ENCODE measurements at places on chromosomes 5 and 9. TPM values are rescaled to one million over a fixed set of nuclear protein-coding genes. Genes with fewer than 3 reads are reported as not detected.

DNA sequence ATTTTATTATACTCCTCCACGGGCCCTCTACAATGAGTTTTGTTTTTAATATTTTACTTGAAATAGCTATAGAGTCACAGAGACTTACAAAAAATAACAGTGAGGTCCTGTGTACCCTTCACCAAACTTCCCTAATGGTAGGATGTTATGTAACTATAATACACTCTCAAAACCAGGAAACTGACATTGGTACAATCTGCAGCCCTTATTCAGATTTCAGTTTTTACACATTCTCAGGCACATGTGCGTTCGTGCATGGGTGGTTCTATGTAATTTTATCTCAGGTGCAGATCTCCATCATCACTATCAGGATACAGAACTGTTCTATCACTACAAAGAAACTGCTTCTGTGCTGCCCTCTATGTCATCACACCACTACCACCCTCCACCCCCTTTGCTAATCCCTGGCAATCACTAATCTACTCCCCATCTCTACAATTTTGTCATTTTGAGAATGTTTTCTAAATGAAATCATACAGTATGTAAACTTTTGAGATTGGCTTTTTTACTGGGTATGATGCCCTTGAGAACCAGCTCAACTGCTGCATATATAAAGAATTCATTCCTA lies 16.4 kb downstream of the RAB14 start:
- H3K27ac ChIP-seq = no peak overlapping the region
- H3K4me3 ChIP-seq = no peak overlapping the region
- peaks cover 47% of the 10 kb centered on the region for H3K4me1 ChIP-seq

The CYSRT1 gene
- total RNA-seq = 0.41 TPM

- DNase-seq = no peak
- H3K36me3 ChIP-seq = peaks cover 4% of the 10 kb centered on the region
- no peaks in the 10 kb centered on the region for H3K4me1 ChIP-seq
- H3K4me3 ChIP-seq = no peak overlapping the region
Measured at GRCh38 chr9:85599540-85600105, 142.1 kb downstream of the AGTPBP1 start.

- H3K36me3 ChIP-seq = no peaks in the 10 kb centered on the region
- H3K4me1 ChIP-seq = peaks cover 3% of the 10 kb centered on the region
- no peak for DNase-seq
Measured at GRCh38 chr9:10268531-10269485, 344.0 kb downstream of the PTPRD start.

GRCh38 chr9:128722380-128723351 lies 1.3 kb downstream of the ZDHHC12 start:
- no peak overlapping the region for H3K27ac ChIP-seq
- no peaks in the 10 kb centered on the region for H3K4me1 ChIP-seq

DNA sequence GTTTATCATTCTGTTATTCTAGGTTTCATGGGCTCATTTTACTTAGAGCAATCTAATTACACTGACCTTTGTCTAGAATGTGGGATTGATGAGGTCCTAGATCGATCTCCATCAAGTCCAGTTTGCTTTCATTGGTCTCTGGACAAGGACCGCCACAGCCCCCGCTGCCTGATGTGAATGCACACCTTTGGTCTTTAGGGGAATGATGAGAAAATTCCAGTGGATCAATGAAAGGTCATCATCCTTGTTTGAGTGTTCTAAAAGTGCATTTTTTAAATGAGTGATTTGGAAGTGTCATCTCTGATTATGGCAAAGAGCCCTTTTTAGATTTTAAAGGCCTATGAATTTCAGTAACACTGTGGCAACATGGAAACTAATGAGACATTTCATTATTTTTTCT lies 2.2 kb upstream of the ANKH start:
- no peak overlapping the region for H3K27ac ChIP-seq
- no peaks in the 10 kb centered on the region for H3K27me3 ChIP-seq
- H3K4me3 ChIP-seq = no peak overlapping the region
- no peak for DNase-seq
- H3K4me1 ChIP-seq = peaks cover 23% of the 10 kb centered on the region
- no peaks in the 10 kb centered on the region for H3K36me3 ChIP-seq

DNA sequence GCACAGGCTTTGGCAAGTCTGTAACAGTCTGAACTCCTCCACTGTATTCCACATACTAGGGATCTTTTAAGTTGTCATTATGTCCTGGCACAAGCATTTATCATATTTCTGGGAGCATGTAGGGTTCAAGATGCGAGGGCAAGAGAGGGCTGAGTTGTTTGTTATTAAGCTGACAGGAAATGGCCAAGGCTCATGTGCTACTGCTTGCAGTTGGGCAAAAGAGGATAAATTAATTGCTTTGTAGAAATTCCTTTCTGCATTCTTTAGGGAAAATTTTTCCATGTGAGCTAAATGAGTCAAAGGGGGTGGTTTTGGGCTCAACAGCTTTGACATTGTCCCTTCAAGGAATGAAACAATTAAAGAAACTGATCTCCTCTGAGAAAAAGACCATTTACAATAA lies 35.4 kb downstream of the DOCK8 start:
- peaks cover 3% of the 10 kb centered on the region for H3K4me1 ChIP-seq
- no peak overlapping the region for H3K4me3 ChIP-seq
- no peak for DNase-seq
- H3K27me3 ChIP-seq = no peaks in the 10 kb centered on the region
- H3K27ac ChIP-seq = no peak overlapping the region

DNA sequence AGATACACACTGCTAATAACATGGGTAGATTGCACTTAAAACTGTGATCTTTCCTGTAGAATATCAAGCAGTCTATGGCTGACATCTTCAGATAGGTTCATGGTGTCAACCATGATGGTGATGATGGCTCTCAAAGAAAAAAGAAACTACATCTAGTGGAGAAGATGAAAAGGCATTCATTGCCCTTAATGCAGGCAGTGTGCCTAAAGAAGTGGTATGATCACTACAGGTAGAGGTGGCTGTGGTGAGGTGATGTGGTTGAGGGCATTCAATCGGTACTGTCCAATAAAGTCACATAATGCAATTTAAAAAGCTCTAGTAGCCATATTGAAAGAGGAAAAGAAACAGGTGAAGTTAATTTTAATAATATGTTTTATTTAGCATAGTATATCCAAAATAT lies 3.1 kb upstream of the IFNB1 start:
- no peak for DNase-seq
- H3K36me3 ChIP-seq = no peaks in the 10 kb centered on the region
- no peak overlapping the region for H3K27ac ChIP-seq
- H3K4me3 ChIP-seq = no peak overlapping the region
- H3K4me1 ChIP-seq = no peaks in the 10 kb centered on the region

The TMEFF1 gene
- 0.64 TPM for total RNA-seq

GRCh38 chr5:133873449-133873848 lies 95.0 kb downstream of the C5orf15 start:
- DNase-seq = no peak
- H3K27me3 ChIP-seq = no peaks in the 10 kb centered on the region
- no peak overlapping the region for H3K4me3 ChIP-seq

DNA sequence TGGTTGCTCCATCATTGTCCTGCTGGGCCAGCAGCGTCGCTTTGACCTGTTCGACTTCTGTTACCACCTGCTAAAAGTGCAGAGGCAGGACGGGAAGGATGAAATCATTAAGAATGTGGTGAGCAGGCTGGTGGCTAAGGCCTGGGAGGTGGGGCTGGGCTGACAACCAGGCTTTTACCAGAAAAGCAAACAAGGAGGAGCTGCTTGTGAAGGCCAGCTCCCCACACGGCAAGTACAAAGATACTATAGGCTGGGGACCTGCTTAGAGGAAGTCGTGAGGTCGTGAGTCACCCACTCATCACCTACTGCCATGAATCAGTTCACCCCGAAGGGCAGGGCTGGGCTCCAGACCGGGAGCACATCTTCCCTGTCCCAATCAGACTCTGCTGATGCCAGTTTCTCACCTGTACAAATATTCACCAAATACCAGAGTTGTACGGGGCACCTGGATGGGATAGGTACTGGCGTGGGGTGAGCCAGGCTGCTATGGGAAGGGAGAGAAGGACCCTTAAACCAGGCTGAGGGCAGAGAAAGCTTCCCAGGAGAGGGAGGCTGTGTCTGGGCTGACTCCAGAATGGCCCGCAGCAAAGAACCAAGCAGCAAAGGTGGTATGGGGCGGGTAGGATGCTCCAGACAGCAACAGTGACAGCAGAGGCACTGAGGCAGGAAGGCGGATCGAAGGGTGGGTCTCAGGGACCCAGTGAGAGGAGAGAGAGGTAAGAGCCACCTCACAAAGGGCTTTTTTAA lies 69.3 kb upstream of the NIPAL4 start:
- no peak overlapping the region for H3K4me3 ChIP-seq
- H3K27ac ChIP-seq = no peak overlapping the region
- DNase-seq = peak; percentile 67
- H3K36me3 ChIP-seq = no peaks in the 10 kb centered on the region
- H3K27me3 ChIP-seq = no peaks in the 10 kb centered on the region

The RAI14 gene
- 79.6 TPM for total RNA-seq

The IFNB1 gene
- total RNA-seq = not detected

GRCh38 chr9:4857163-4857810 lies 64.5 kb downstream of the RCL1 start:
- H3K36me3 ChIP-seq = peaks cover 33% of the 10 kb centered on the region
- H3K4me1 ChIP-seq = no peaks in the 10 kb centered on the region
- no peak overlapping the region for H3K4me3 ChIP-seq
- no peak for DNase-seq
- H3K27ac ChIP-seq = no peak overlapping the region
- no peaks in the 10 kb centered on the region for H3K27me3 ChIP-seq

The IFNA21 gene
- total RNA-seq = not detected

DNA sequence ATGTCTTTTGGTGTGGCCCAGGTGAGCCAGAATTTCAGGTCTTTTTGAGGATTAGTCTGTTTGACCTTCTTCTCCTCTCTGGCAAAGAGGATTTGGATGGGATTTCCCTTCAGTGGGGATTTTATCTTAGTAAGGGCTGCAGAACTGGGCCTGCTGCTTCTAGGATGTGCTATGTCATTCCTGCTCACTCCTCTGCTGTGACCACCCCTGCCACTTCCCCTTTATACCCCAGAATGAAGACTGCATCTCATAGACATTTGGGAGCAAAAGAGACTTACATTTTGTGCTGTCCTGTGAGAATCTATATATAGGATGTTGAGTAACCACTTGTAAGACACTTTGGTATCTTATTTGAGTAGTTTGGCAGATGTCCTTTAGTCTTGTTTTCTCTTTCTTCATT lies 76.2 kb downstream of the ARHGAP26 start:
- DNase-seq = no peak
- H3K4me3 ChIP-seq = no peak overlapping the region
- H3K27me3 ChIP-seq = no peaks in the 10 kb centered on the region
- H3K27ac ChIP-seq = no peak overlapping the region
- no peaks in the 10 kb centered on the region for H3K36me3 ChIP-seq

DNA sequence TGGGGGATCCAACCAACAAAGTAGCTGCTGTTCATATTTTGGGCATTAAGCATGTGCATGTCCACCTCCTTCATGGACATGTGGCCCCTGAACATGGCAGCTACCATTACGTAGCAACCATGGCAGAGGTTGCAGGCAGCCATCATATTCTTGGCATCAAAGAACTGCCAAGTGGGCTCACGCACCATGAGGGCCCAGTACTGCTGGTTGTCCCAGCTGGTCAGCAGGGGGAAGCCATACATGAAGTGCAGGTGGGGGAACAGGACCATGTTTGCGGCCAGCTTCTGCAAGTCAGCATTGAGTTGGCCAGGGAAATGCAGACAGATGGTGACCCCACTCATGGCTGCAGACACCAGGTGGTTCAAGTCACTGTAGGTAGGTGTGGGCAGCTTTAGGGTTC lies 9.5 kb downstream of the MTAP start:
- DNase-seq = no peak
- H3K27ac ChIP-seq = no peak overlapping the region
- peaks cover 11% of the 10 kb centered on the region for H3K4me1 ChIP-seq
- H3K4me3 ChIP-seq = no peak overlapping the region

The PIP5KL1 gene
- total RNA-seq = 3.5 TPM

The ADAMTS12 gene
- total RNA-seq = 11.2 TPM

DNA sequence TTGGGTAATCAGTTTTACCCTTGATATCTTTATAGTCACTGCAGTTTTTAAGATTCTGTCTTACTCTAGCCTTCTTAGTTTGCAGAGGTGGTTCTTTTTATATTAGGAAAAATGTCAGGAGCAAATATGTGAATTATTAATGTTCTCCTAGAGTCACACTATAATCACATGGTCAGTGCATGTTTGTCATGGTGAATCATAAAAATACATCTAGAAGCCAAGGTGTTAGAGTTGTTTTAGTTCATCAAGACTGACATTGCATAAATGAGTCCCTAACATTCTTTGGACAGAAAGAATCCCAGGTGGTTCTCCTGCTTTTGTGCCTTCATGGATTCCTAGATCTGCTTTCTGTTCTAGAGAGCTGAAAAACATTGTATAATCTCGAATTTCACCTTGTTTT lies 22.9 kb downstream of the ATG10 start:
- no peak overlapping the region for H3K27ac ChIP-seq
- no peaks in the 10 kb centered on the region for H3K27me3 ChIP-seq
- no peaks in the 10 kb centered on the region for H3K4me1 ChIP-seq
- DNase-seq = no peak

GRCh38 chr5:53815471-53815870 lies 255.0 kb downstream of the NDUFS4 start:
- DNase-seq = no peak
- no peaks in the 10 kb centered on the region for H3K36me3 ChIP-seq
- no peak overlapping the region for H3K27ac ChIP-seq
- no peak overlapping the region for H3K4me3 ChIP-seq
- no peaks in the 10 kb centered on the region for H3K27me3 ChIP-seq

DNA sequence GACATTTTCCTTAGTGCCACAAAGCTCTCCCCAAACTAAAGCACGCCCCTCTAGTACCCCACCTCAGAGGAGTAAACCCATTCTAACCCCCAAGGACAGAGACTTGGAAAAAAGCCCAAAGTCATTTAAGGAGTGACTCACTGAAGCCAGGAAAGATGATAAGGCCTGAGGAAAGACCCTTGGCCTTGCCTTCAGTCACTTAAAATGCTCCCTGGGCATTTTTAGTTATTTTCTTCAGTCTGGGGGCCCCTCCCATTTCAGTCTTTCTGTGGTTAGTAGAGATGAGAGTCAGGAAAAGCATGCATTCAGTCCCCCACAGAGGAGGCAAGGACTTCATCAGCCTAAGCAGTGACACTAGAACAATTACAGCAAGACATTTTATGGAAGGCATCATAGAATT lies 13.7 kb upstream of the TLX3 start:
- no peaks in the 10 kb centered on the region for H3K36me3 ChIP-seq
- H3K4me1 ChIP-seq = no peaks in the 10 kb centered on the region
- no peak overlapping the region for H3K4me3 ChIP-seq
- DNase-seq = no peak
- H3K27ac ChIP-seq = no peak overlapping the region
- H3K27me3 ChIP-seq = no peaks in the 10 kb centered on the region

The EPB41L4B gene
- 10.1 TPM for total RNA-seq

GRCh38 chr9:16367605-16368231 lies 502.8 kb downstream of the BNC2 start:
- H3K4me1 ChIP-seq = no peaks in the 10 kb centered on the region
- H3K27ac ChIP-seq = no peak overlapping the region
- H3K27me3 ChIP-seq = no peaks in the 10 kb centered on the region
- H3K36me3 ChIP-seq = no peaks in the 10 kb centered on the region
- H3K4me3 ChIP-seq = no peak overlapping the region

Measured in upper lobe of right lung (tissue), 1 donor.